H9 (cell line): ENCODE measurements at places on chromosomes 12 and 14. TPM values are rescaled to one million over a fixed set of nuclear protein-coding genes. Genes with fewer than 3 reads are reported as not detected.

Gene CCDC197
- total RNA-seq: not detected in 2 replicates

Gene SLC41A2
- total RNA-seq: 4.3 and 4.6 TPM in 2 replicates

Gene ASB2
- total RNA-seq: 0.35 and 1.3 TPM in 2 replicates

Gene SLC7A7
- total RNA-seq: 2.5 and 3.1 TPM in 2 replicates
